ENCODE measurements at places on chromosomes 7 and 10. TPM values are rescaled to one million over a fixed set of nuclear protein-coding genes. Genes with fewer than 3 reads are reported as not detected.

DNA sequence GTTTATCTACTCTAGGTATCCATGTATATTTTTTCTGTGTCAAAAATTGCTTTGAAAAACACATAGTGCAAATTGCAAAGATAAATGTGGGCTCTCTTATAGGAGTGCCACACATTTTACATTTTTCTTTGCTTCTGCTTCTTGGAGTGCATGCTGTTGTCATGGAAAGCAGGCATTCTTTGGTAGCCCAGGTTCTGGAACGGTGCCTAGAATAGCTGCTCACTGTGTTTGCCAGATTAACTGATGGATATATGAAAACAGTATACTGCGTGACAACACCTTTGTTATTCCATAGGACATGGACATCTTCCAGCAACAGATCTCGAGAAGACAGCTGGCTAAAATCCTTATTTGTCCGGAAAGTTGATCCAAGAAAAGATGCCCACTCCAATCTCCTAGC, 13.4 kb downstream of the NIPSNAP2 start:
- no peak for ATAC-seq

DNA sequence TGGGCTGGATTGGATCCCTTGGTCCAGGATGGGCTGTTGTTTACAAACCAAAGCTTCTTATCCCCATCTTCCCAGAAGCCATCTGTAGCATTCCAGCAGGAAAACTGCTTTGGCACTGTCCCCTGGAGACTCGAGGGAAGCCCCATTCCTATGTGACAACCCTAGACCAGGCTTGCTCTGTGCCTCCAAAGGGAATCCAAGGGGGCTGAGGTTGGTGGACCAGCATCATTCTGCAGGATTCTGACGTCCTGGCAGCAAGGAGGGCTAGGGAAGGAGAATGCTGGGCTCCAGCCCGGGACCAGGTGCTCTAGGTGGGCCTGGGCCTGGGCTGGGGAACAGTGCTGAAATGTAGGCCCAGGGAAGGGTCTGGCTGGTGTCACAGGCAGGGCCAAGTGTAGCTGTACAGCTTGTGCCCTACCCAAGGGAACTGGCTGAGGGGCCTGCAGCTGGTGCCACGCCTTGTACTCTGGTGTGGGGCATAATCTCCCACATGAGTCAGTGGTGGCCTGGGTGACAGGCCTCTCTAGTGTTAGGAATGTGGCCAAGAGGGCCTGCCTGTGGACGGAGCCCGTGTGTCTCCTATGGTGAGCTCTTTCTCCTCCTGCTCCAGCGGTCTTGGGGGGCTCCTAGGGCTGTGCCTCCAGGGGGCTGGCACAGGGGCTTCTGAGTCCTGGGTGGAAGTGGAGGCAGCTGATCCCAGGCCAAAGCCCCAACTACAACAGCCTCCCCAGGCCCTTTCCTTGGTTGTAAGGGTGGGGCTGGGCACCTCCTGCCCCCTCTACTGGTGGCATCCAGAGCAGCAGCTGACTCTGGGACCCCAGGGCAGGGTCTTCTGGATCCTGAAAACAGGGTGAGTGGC, 25.2 kb downstream of the TRIM8 start:
- peak; percentile 48 for ATAC-seq

DNA sequence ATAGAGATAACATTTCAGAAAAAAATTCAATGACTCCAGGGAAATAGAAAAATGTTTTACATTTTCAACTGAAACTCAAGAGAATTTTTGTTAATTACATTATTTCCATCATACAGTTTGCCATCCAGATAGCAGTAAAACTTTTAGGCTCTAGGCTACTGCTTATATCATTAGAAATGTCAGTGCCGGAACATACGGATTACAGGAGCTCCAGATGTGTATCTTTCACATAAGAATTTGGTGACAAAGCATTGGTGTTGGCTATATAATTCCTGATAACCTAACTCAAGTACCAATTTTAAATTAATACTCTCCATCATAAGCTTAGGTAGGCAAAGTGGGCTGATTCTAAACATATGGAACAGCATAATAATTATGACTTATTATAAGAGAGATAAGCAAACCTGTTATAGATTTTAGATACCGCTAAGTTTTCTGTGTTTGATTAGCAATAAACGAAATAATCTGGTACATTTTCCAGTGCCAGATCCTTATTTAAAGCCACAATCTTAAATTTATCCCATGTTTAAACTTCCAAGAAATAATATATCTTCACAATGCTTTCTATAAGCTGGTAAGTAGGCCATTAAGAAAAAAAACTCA, 637.9 kb downstream of the NXPH1 start:
- no peak for ATAC-seq

DNA sequence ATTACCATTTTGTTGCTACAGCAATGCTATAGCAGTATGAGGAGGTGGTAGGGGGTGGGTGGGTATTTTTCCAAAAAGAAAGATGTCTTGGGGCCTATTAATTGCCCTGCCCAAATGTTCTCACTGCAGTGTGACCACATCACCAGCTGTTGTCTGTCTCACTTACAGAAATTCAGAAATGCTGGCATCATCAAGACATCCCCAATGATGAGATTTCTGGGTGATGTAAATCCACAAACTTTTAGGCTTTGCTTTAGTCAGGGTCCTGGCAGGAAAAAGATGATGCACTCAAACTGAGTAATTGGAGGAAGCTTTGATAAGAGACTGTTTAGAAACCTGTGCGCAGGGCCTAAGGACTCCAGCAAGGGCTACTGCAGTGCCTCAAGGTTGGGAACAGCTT, 56.2 kb upstream of the OPN4 start:
- ATAC-seq, result no peak

DNA sequence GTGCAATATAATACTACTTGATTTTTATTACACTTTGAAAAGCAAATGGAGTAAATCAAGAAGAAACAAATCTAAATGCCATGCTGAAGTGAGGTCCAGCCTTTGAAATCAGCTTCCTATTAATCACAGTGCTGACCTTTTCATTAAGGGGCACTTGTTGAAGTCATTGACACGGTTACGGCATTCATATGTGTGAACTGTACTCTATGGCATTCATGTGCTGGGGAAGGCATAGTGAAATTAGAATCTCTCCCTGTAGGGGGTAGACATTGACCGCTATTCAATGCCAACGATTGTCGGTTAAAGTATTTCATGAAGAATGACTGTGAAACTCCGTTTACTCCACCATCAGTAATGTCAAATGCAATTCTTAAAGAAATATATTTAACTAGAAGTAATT, 296.1 kb upstream of the SEMA3A start:
- ATAC-seq, result peak; percentile 48

- ATAC-seq, result no peak
These were observed 14.0 kb upstream of the INSIG1 start for GRCh38 chr7:155283565-155284194.

DNA sequence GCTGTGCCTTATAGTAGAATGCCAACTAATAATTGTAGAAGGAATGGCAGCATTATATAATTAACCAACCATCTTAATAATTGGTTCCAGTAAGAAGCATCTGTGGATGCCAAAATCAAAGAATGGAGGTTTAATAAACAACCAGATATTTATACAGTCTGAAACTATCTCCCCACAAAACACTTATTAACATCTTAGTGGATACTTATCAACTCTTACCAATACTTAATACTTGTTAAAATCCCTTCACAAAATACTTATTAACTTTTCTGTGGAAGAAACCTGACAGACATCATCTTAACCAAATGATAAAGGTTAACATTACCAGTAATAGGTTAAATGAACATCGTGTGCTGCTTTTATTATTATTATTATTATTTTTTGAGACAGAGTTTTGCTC, 29.1 kb upstream of the FAM107B start:
- no peak for ATAC-seq

DNA sequence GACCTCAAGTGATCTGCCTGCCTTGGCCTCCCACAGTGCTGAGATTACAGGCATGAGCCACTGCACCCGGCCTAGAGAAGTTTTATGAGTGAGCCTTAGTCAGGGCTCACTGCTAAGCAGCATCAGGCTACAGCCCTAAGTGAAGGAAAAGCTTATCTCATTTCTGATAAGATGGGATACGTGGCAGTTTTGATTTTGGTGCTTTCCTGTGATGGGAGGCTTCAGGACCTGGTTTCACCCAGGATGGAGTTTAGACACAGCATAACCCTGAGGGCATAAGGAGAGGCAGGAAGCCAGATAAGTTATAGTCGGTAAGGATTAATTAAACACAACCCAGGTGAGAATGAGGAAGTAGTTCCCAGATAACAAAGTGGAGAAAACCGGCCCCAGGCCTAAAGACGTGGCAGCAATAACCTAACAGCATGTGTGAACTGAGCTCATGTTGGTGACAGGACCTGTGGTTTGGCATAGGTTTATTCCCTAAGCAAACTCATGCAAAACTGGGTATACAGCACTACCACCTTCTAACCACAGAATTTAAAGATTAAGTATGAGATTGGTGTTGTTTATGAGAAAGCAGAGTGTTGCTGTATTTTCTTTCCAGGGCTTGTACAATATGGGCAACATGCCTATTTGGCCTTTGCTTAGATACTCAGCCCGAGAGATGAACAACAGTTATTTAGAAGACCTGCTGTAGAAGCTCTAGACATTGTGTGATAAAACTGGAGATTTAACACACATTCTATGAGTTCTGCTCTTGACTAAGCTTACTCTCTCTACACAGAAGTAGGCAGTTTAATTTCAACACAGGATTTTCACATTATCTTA, 119.4 kb downstream of the COL28A1 start:
- no peak for ATAC-seq

DNA sequence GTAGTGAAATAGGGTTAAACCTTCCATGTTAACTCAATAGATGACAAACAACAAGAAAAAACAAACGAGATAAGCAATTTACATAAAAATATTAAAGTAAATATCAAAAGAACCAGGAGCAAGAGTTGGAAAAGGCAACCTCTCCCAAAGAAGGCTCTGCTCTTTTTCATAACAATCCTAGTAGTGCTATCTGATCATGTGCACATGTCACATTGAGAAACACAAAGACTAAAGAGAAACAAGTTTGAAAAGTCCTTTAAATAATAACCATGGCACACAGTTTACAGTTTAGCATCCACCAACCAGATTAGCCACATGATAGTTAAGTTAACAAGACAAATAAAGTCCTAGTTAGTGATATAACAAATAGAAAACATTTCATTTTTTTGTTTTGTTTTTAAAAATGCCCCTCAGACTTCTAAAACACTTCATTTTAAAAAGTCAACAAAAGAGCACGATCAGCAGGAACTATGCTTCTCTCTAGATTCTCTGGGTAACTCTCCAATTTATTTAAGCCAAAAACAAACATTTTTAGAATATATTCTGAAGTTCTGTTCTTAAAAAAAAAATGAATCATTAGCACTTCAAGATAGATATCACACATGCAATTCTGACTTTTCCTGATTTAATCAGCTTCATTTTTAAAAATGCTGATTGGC, 110.4 kb downstream of the PARD3 start:
- no peak for ATAC-seq

- ATAC-seq, result no peak
These were observed 1249.1 kb downstream of the TYW1 start for GRCh38 chr7:68245688-68246087.

GRCh38 chr7:66157060-66157459, 42.4 kb downstream of the CRCP start:
- no peak for ATAC-seq

- peak; percentile 32 for ATAC-seq
These were observed 35.5 kb downstream of the PFKP start for GRCh38 chr10:3102720-3103427.

- no peak for ATAC-seq
These were observed 349.5 kb upstream of the PLXDC2 start for GRCh38 chr10:19466709-19467108.

DNA sequence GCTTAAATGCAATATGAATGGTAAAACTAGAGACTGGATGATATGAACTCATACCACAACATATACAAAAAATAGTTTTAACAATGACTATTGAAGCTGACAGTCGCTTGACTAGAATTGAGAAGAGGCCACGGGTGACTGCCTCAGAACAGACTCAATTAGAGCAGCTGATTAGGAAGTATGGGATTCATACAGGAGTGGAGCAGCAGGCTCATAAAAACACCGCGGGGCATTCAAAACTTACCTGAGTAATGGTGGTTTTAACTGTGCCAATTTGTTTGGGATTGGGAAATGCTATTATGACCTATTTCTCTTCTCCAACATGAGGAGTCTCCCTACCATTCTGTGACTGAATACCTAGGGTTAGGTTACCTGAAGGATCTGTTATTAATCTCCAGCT, 2.1 kb downstream of the CADPS2 start:
- ATAC-seq, result no peak

DNA sequence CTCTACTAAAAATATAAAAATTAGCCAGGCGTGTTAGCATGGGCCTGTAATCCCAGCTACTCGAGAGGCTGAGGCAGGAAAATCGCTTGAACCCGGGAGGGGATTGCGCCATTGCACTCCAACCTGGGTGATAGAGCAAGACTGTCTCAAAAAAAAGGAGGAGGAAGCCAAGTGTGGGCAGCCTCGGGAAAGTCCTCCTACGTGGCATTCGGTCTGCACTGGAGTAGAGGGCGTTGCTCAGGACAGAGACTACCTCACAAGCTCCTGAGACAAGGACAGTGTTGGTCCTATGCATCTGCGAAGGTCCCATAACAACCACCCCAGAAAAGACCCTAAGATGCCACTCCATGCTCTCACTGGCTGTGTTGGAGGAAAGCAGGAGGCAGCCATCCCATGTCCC, 10.0 kb upstream of the SERPINE1 start:
- no peak for ATAC-seq

- no peak for ATAC-seq
These were observed 573.0 kb upstream of the POM121L12 start for GRCh38 chr7:52462474-52462873.

DNA sequence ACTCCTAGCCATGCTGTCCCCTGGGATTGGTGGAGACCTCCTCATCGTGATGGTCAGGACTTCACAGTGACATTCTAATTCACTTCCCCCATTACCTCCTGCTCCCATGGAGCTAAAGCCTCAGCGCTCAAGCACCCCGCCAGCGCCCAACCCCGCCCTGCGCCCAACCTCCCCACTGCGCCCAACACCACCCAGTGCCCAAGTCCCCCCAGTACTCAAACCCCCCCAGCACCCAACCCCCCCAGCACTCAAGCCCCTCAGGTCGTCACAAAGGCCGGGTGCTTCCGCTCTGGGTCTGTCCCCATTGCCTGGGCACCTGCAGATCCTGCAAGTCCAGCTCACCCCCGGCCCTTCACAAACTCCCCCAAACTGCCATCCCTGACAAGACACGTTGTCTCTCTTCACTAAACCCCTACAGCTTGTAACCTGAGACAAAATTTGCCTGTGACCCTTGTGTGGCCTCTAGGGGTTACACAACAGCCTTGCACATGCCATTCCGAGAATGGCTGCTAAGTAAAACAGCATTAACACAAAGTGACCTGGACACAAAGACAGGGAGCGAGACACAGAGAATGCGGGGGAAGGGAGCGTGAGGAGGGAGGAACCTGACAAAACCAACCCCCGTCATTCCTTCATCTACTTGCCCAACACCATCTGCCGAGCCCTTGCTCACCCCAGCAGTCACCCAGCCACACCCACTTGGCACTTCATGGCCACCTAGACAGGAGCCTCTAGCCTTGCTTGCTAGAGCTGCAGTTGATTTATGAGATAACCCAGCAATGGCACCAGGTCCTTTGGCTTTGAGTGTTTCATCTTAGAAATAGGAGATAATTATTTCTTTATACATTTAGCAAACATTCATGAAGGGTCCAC, 107.8 kb downstream of the ADARB2 start:
- no peak for ATAC-seq

- no peak for ATAC-seq
These were observed 178.1 kb downstream of the ELFN1 start for GRCh38 chr7:1848013-1848640.

The SPRN gene
- total RNA-seq, result not detected

The GDF10 gene
- 11.7 TPM for total RNA-seq

The CHCHD3 gene
- 67.2 TPM for total RNA-seq

The PDK4 gene
- total RNA-seq, result 409 TPM

The HELLS gene
- 11.4 TPM for total RNA-seq

The FBXL13 gene
- total RNA-seq, result 1.3 TPM

The PSMA2 gene
- total RNA-seq, result 67.7 TPM

The EIF4EBP2 gene
- total RNA-seq, result 91.1 TPM
